ENCODE measurements at places on chromosomes 16 and 17.

GRCh38 chr16:83952940-83953795, at the start of gene OSGIN1:
TSS of gene OSGIN1 (plus strand) at chr16:83953240. CDS start at chr16:83957672, 4,432 bp downstream.
- DNase-seq: peak; percentile 93

DNA sequence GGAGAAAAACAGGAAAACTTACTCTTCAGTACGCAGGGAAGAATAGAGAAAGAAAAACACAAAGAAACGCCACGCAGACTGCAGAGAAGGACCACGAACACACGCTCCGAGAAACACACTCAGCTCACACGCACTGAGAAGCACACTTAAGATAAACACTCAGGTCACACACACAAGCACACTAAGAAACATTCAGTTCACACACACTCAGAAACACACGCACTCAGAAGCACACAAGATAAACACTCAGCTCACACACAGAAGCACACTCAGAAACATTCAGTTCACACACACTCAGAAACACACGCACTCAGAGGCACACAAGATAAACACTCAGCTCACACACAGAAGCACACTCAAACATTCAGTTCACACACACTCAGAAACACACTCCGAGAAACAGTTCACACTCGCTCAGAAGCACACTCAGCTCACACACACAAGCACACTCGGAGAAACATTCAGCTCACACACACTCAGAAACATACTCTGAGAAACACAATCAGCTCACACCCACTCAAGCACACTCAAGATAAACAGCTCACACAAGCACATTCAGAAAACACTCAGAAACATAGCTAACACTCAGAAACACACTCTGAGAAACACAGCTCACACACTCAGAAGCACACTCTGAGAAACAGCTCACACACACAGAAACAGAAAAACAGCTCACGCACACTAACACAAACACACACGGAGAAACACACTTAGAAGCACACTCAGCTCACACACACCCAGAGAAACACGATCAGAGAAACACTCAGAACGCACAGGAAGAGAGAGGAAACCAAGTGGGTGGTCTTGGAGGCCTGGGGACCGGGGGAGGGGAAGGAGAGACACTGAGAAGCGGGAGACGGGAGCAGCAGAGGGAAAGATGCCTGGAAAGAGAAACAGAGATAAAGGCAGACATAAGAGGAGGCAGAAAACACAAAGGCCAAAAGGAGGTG, 908 bp downstream of the TMEM98 start:
- peak; percentile 69 for DNase-seq

DNA sequence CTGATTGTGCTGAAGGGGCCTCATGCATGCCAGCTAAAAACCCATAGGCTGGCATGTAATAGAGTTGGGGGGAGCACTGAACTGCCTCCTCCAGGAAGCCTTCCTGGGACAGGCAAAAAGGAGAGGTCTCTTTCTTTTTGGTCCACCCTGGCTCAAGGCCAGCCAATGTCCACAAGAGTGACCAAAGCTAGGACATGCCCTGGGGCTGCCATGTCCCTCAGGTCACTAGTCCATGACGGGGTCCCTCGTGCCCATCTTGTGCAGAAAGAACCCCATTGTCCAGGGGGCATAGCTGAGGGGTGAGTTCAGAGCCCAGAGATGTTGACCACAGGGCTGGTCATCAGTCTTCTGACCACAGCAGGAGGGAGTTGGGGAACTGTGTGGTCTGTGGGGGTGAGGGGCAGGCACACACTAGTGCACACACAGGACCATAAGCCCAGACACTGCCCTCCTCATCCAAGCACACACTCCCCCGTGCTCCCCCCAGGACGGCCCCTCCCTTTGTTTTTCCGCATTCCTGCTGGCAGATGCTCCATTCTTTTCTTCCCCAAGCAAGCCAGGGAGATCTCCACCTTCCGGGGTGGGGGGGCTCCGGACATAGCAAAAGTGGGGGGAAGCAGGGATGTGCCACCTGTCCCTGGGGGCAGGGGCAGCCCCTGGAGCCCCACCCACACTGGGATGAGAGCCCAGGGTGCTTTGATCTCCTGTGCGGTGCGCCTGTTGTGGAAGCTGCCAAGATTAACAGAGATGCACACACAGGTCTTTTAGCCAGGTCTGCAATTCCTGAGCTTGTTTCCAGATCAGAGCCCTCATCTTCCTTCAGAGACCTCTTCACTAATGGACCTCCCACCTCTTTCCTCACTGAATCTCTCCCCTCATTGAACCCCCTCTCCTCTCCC, 25.2 kb upstream of the PHB1 start:
- DNase-seq: no peak

DNA sequence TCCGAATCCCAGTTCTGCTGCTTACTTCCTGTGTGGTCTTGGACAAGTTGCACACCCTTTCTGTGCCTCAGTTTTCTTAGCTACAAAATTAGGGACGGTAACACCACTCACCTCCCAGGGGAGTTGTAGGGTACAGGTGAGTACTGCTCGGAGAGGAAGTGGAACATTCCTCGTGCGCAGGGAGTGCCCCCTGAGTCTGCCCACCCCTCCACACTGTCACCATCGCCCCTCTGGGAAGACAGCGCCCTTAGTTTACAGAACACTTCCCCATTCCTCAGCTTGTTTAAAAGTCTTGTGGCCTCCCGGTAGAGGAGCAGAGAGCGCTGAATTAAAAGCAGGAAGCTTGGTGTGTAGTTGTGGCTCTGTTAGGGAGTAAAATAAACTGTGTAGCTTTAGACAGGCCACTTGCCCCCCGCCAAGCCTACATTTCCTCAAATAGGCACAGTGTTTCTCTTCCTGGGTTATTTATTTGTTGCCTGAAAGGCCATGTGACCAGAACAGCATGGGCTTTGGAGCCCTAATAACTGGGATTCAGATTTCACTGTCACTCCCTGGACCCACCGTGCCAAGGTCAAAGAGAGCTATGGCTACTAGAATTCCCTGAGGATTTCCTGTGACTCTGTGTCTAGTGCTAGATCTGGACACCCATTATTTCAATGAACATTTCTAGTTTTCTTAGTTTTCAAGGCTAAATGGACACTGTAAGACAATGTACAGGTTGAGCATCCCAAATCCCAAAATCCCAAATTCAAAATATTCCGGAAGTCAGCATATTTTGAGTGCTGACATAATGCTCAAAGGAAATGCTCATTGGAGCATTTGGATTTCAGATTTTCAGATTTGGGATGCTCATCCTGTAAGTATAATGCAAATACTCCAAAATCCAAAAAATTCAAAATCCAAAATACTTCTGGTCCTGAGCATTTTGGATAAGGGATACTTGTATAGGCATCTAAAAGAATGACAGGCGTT, 372.5 kb downstream of the SNX29 start:
- no peak for DNase-seq

GRCh38 chr16:80723981-80724380, 80.4 kb downstream of the CDYL2 start:
- DNase-seq: no peak

- DNase-seq: no peak
These were observed 7.7 kb downstream of the SCGB1C2 start for GRCh38 chr17:144936-145670.

DNA sequence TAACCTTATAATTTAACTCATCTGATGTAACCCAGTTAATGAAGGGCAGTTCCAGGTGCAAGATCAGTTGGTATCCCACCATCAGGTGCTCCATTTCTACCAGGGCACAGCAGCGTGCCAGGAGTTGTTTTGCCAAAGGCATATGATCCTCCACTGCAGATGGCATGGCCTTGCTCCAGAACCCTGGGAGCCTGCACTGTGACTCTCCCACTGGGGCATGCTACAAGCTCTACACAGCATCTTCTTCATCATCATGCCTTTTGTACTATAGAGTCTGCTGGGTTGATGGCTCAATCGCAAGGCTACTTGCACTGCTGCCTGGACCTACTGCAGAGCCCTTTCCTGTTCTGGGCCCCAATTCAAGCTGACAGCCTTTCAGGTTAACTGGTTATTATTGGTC, 11.3 kb upstream of the MAPT start:
- no peak for DNase-seq

DNA sequence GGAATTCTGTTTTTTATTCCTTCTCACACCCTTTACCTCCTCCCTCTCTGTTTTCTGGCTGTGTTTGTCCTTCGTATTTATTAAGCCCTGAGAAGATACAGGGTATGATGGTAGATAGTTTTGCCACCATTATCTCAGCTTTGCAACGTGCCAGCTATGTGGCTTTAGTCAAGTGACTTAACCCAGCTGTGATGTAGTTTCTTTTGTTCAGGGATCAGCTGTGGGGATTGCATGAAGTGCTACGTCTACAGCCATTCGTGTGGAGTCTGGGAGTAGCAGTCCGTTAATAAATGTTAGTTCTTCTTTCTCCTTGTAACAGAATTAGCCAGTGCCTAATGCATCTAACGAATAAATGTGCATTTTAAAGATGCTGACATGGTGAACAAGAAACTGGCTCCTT, 128.4 kb downstream of the HAPSTR1 start:
- DNase-seq: no peak

DNA sequence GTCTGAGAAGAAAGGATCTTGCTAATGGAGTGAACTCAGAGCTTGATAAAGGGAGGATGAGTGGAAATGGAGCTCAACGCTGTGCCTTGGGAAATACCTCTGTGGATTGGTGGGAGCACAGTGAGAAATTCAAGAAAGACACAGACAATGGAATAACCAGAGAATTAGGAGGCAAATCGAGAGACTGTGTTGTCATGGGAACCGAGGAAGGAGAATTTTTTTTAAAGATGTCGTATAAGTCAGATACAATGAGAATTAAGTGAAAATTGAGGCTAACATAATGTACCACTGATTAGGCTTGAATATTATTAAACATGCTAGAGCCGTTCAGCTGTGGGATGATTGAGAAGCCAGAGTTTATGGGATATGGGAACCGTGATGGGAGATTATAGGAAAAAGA, 134.2 kb downstream of the PRKCA start:
- DNase-seq: no peak

DNA sequence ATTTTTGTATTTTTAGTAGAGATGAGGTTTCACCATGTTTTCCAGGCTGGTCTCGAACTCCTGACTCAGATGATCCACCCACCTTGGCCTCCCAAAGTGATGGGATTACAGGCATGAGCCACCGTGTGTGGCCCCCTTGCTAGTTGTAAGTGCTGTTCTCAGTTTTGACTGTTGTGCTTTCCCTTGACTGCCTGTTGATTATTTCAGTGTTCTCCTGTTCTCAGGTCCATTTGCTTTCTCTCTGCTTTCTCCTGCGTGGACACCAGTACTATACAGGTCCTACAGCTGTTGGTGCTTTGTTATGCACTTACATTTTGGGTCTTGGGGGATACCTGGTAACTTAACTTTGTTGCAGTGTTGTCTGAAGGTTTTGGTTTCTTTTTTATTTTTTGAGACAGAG, 8.2 kb downstream of the CASC3 start:
- no peak for DNase-seq

DNA sequence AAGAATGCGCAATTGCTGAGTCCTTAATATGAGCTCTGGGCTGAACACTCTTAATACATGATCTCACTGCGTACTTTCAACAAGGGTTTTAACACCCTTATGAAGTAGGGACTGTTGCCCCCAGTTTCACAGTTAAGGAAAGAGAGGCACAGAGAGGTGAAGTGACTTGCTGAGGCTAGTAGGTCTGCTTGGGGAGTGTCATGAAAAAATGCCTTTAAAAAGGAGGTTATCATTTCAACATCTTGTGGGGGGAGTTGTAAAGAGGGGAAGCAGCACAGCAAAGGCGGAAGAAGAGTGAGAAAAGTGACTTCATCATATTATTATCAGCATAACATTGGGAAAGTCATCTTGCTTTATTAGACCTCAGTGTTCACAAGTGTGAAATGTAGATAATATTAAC, 2.1 kb downstream of the CCL4L2 start:
- no peak for DNase-seq

DNA sequence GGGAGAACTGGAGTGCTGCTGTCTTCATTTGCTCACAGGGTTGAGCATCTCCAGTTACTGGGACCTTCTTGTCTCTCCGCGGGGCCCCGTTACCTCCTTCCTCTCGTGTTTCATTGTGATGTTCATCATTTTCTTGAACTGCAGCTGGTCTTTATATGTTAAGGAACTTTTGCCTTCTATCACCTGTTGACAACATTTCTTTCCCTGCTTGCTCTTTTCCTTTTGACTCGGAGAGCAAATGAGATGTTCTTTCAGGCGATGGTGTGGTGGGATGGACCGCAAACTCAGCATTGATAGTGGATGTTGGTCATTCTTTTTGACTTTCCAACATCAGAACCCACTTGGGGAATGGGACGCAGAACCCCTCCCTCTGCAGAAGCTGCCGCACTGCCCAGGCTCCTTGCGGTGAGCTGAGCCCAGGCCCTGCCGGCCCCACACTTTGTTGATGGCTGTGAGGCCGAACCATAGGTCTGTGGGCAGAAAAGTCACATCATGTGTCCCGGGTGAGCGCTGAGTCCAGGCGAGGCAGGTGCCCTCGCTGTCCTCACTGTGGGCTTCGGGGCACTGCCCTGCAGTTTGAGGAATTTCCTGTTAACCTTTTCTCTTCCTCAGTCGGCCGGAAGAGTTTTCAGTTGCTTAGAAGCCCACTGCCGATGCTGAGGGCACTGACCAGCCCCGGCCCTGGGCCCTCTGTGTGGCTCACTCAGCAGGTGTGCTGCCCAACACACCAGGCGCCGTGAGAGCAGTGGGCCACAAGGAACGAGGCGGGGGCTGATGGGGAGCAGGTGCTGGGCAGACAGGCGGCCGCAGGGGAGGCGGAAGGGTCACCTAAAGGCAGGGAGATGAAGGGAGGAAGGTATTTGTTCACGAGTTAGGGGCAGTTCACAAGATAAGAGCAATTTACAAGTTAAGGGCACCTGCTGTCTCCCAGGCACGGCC, 7.4 kb downstream of the RPL13 start:
- no peak for DNase-seq

- no peak for DNase-seq
These were observed 181.3 kb downstream of the CBLN1 start for GRCh38 chr16:49100366-49100765.

GRCh38 chr17:10458701-10459100, 10.7 kb downstream of the MYH4 start:
- no peak for DNase-seq

GRCh38 chr17:40953881-40954280, 12.9 kb downstream of the KRT39 start:
- DNase-seq: no peak

GRCh38 chr17:40491486-40491885, 9.9 kb downstream of the TNS4 start:
- no peak for DNase-seq

DNA sequence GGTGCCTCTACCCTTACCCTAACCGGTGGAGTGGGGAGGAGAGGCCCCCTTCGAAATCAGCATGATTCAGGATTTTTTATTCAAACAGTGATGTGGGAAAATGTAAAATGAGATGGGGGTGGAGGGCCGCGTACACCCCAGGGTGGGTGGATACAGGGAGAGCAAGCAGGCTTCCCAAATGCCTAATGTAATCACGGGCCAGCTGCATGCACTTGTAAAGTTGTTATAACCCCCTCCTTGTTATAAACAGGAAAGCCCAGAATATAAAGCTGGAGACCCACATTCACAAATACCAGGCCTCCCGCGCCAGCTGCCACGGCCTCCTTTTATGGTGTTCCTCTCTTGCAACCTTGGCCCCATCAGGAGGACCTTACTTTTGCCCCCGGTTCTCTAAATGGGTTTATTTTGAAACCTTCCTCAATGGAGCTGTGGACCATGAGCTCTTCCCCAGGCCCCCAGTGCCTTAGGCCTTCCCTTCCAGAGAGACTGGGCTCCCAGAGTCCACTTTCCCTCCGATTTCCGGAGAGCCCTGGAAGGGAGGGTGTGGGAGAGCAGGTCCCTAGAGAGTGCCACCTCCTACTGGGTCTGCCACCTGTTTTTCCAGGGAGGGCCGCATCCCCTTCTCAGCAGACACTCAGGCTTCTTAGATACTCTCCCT, 906 bp upstream of the FOXL1 start:
- DNase-seq: no peak

- no peak for DNase-seq
These were observed 442.6 kb upstream of the HSBP1 start for GRCh38 chr16:83365166-83365565.

GRCh38 chr17:78890498-78890897, 12.5 kb downstream of the CEP295NL start:
- DNase-seq: peak; percentile 78
